Renal cortex interstitium (tissue), 15 donors: ENCODE measurements at places on chromosomes 1 and 21.

GRCh38 chr1:156973417-156973816 is 53.0 kb downstream of the LRRC71 start:
- DNase-seq = no peak

GRCh38 chr21:37564924-37565529 is 198.5 kb downstream of the DYRK1A start:
- no peak for DNase-seq

- no peak for DNase-seq
These were observed 11.4 kb downstream of the EXOC8 start for GRCh38 chr1:231326248-231326647.

DNA sequence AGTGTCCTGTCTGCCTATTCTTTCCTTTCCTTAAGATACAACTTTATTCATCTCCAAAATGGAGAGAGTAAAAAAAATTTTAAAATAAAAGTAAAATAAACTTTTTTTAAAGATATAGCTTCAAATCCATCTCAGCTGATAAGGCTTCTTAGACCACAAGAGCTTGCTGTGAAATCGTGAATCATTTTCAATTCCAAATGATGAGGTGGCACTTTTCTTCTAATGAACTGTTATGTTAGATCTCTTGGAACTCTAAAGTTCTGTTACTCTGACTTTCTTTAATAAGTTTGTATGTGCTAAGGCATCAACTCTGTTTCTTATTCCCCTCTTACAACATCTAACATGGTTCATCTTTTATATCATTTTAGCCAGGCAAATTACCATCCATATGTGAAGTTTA is 4.5 kb downstream of the SH3GLB1 start:
- DNase-seq = no peak

- DNase-seq = no peak
These were observed 2.0 kb downstream of the PIK3CD start for GRCh38 chr1:9653491-9654050.

- no peak for DNase-seq
These were observed 62.3 kb downstream of the EIF4G3 start for GRCh38 chr1:21114431-21114830.

DNA sequence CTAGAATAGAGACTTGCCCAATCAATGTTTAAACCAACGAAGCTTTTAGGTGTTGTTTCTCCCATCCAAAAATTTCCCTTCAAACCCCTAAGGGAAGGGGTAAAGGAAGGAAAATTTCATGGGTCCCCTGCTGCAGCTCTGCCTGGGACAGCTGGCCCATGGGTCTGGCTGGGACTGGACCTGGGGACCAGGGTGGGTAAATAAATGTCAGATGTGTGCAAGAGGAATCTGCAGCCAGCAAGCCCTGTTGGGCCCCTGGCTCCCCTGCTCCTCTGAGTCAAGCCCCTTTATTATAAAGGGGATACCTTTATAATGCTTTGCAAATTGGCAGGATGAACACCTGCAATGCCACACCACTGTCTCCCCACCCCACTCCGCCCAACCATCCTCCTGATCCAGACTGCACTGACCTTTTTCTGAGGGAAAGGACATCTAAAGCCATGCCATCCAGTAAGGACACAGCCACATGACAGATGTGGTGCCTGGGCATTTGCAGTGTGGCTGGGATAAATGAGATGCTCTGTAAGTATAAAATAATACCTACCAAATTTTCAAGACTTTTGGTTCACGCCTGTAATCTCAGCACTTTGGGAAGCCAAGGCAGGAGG is 1.9 kb upstream of the TMEM125 start:
- no peak for DNase-seq

DNA sequence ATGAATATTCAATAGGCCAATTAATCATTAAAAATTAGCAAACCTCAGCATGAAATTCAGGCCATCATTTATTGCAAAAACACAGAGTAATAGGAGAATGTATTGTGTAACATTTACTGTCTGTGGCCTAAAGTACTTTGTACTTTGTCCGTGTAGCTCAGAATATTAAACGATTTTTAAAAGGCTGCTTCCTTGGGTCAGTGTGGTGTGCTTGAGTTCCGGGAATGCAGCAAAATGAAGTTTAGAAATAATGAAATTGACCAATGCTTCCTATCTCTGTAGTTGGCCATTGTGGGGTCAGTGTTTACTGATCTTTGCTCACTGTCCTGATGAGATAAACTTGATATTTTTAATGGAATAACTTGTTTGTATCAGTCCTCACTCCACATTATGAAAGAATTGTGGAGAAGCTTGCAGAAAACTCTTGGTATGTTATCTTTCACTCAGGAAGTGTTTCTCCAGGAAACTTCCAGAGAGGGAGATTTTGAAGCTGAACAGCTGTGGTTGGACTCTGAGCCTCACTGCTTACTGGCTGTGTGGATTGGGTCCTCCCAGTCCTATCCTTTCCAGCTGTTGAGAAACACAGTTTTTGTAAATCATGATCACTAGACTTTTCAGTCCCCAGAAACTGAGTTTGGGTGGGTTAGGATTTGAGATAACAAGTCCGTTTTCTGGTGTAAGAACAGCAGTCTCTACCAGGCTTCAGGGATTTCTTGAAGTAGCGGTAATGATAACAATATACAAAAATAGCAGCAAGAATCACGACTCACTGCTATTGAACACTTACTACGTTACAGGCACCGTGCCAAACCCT is 19.2 kb upstream of the MTARC1 start:
- DNase-seq = no peak

DNA sequence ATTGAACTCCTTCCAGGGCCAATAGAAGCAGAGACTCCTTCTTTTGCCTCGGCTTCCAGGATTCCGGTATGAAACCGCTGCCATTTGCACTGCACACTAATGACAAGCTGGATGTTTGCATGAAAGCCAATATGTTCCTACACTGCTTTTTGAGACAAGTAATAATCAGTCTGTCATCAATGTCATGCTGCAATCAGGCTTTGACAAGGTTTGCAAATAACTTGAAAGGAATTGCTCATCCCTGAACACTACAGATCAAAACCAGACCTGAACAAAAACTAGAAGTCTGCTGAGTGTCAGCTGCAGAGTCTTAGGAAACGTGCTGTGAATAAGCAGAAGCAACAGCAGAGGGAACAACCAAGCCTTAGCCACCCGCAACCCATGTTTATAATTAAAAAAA is 720.7 kb upstream of the CXADR start:
- no peak for DNase-seq

GRCh38 chr21:42799516-42799915 is 79.8 kb downstream of the WDR4 start:
- no peak for DNase-seq

DNA sequence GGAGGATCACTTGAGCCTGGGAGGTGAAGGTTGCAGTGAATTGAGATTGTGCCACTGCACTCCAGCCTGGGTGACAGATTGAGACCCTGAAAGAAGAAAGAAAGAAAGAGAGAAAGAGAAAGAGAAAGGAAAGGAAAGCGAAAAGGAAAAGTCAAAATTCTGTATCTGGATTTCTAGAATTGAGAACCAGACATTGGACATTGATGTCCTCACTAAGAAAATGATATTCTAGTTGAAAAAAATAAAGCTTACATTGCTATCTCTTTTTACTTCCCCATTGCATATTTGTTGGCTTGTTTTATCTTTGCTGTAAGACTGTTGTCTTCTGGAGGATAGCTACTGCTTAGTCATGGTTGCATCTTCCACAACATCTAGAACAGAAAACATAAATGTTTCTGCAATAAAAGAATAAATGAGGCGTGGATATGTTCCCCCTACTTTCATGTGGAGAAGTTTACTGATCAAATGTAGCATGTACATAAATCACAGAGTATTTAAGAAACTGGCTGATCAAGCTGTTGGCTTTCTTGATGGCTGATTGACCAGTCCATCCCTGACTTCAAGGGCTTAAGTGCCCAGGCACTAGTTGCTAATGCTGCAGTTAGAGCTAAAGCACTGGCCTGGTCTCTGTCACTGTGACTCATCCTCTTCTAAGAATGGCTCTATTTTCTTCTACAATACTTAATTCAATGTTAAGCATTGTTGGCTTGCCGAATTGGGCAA is 17.7 kb downstream of the CD53 start:
- DNase-seq = no peak

DNA sequence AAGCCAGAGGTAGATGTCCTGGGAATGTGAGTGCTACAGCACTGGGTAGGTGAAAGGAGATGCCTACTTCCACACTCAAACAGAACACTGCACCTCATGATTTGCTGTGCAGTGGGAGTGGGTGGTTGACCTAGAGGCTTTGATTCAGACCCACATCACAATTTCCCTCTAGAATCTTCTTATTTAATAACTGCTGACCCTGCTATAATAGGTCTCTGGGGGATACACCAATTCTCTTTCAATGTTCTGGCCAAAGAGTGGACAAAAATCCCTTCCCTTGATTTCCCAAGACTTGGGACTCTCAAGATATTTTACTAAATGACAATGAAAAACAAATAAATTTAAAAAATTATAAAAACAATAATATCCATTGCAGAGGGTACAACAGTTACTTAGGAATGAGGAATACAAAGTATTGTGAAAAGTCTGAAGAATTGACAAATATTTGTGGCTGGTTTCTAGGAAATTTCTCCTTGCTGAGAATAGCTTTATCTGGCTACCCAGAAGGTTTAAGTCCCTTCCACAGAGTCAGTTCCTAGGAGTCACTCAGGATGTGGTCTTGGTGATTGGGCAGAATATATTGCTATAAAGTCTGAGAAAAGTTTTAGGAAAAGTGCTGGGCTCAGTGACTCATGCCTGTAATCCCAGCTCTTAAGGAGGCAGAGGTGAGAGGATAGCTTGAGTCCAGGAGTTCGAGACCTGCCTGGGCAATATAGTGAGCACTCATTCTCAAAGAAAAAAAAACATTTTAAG is 2.4 kb upstream of the FCGR2A start:
- no peak for DNase-seq

DNA sequence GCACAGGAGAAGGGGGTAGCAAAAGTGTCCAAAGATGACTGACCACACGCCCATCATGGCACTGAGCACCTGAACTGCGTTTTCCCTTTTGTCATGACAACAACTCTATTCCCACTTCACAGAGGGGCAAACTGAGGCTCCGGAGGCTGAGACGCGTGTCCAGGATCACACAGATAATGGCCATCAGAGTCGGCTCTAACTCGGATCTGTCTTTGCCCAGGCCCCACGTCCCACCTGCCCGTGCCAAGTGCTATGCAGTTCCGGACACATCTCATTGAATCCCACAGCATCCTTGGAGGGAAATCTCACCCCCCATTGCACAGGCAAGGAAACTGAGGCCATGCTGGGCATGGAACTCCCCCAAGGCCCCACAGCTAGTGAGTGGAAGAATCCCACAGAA is 62.1 kb downstream of the MATN1 start:
- DNase-seq = no peak

- no peak for DNase-seq
These were observed 254.0 kb downstream of the TOMM20 start for GRCh38 chr1:234874291-234875288.

DNA sequence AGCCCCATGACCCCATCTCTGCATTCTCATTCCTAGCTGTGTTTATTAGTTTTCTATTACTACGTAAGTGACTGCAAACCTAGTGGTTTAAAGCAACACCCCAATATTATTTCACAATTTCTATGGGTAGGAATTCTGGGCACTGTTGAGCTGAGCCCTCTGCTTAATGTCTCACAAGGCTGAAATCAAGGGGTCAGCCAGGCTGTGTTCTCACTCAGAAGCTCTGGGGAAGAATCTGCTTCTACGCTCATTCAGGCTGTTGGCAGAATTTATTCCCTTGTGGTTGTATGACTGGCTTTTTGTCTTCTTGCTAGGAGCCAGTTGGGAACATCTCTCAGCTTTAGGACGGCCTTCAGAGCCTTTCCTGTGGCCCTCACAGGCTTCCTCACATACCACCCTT is 181.0 kb downstream of the GIPC2 start:
- DNase-seq = no peak

- no peak for DNase-seq
These were observed 885 bp downstream of the KRTAP10-3 start for GRCh38 chr21:44557491-44558328.

DNA sequence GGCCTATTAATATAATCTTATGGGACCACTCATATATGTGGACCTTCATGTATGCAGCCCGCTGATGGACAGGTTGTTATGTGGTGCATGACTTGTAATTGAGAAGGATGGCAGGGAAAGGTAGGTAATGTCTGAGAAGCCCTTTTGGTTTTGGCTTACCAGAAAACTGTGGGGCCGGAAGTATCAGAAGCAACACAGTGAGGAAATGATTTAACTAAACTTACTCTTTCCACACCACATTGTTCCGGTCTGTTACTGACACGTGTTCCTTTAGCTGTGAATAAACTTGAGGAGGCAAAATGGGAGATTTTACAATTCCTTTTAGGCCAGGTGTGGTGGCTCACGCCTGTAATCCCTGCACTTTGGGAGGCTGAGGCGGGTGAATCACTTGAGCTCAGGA is 32.4 kb downstream of the KIF1B start:
- DNase-seq = no peak

GRCh38 chr1:105664495-105664894 is 1392.0 kb upstream of the PRMT6 start:
- no peak for DNase-seq

DNA sequence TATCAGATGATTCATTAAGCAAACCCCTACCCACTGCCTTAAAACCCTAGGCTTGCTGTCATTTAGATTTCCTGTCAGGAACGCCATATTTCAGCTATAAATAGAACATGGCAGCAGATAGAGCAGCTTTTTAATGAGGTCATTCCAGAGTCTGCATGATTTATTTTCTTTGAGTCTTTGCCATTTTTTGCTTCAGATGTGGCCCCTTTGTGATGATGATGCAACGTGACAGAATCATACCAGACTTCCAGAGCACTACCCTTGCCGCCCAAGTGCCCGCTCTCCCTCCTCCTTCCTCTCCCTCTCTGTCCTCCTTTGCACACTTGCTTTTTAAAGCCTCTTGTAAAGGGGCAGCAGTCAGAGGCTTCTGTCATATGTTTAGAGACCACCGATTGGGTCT is 55.5 kb upstream of the TRIM67 start:
- DNase-seq = no peak

GRCh38 chr1:44315521-44315920 is 39.5 kb downstream of the ERI3 start:
- no peak for DNase-seq

GRCh38 chr1:29688471-29689365 is 452.4 kb downstream of the PTPRU start:
- DNase-seq = no peak

GRCh38 chr1:236391008-236391407 is 3.1 kb upstream of the EDARADD start:
- no peak for DNase-seq

DNA sequence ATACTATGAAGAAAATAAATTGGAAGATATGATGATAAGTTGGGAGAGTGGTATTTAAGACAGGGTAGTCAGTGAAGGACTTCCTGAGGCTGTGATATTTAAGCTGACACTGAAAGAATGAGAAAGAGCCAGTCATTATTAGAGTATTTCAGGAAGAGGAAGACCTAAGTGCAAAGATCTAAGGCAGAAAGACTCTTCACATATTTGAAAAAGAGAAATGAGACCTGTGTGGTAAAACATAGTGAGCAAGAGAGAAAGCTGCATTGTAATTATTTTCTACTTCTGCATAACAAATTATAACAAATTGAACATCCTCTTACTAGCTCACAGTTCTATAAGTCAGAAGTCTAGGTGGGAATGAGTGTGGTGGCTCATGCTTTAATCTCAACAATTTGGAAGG is 34.6 kb upstream of the DOCK7 start:
- no peak for DNase-seq
